ENCODE measurements at places on chromosomes 11 and 22.
A peak's percentile ranks its signal among the peaks of the same experiment; 100 is the strongest.

GRCh38 chr11:59865031-59865430 is 1.3 kb downstream of the TCN1 start:
- H3K36me3 ChIP-seq: peaks cover 2% of the 10 kb centered on the region
- H3K4me1 ChIP-seq: no peaks in the 10 kb centered on the region
- H3K4me3 ChIP-seq: no peak overlapping the region
- DNase-seq: no peak
- H3K27ac ChIP-seq: no peak overlapping the region

DNA sequence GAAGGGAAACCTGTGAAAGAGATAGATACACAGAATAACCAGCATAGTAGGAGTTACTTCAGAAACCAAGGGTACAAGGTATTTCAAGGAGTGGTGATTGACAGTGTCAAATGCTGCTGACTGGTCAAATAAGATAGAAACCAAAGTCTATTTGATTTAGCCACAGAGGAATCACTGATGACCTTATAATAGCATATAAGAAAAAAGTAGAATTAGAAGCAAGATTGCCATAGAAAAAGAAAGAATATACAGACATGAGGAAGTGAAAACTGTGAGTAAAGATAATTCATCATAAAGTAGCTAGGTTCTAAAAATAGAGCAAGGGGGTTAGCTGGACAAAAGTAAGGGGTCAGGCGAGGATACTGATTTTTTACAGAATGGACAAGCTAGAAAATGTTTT is 14.2 kb downstream of the ZBTB44 start:
- H3K4me3 ChIP-seq: no peak overlapping the region
- peak overlapping the region; percentile 2 for H3K27ac ChIP-seq
- peaks cover 10% of the 10 kb centered on the region for H3K36me3 ChIP-seq
- peaks cover 45% of the 10 kb centered on the region for H3K4me1 ChIP-seq
- no peak for DNase-seq

DNA sequence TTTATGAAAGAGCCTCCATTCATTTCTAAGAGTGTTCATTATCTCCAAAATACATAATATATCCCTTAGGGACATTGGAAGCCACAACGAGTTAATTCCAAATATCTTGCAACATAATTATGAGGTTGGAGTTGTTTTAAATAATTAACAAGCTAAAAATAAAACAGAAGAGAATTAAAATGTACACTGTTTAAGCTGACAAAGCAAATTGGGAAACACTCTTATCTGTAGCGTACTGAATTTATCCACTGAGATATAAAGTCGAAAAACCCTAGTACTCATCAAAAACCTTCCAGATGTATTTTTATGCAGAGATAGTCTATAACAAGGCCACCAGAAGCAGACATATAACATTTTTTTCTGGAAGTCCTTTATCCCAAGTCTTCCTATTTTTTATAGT is 6.3 kb upstream of the OR5B2 start:
- no peaks in the 10 kb centered on the region for H3K36me3 ChIP-seq
- H3K27ac ChIP-seq: no peak overlapping the region
- H3K27me3 ChIP-seq: peaks cover 27% of the 10 kb centered on the region
- no peak for DNase-seq

GRCh38 chr11:93498641-93499040 is 44.5 kb downstream of the SMCO4 start:
- no peak for DNase-seq
- H3K36me3 ChIP-seq: peaks cover 3% of the 10 kb centered on the region
- H3K27me3 ChIP-seq: no peaks in the 10 kb centered on the region
- no peaks in the 10 kb centered on the region for H3K4me1 ChIP-seq

DNA sequence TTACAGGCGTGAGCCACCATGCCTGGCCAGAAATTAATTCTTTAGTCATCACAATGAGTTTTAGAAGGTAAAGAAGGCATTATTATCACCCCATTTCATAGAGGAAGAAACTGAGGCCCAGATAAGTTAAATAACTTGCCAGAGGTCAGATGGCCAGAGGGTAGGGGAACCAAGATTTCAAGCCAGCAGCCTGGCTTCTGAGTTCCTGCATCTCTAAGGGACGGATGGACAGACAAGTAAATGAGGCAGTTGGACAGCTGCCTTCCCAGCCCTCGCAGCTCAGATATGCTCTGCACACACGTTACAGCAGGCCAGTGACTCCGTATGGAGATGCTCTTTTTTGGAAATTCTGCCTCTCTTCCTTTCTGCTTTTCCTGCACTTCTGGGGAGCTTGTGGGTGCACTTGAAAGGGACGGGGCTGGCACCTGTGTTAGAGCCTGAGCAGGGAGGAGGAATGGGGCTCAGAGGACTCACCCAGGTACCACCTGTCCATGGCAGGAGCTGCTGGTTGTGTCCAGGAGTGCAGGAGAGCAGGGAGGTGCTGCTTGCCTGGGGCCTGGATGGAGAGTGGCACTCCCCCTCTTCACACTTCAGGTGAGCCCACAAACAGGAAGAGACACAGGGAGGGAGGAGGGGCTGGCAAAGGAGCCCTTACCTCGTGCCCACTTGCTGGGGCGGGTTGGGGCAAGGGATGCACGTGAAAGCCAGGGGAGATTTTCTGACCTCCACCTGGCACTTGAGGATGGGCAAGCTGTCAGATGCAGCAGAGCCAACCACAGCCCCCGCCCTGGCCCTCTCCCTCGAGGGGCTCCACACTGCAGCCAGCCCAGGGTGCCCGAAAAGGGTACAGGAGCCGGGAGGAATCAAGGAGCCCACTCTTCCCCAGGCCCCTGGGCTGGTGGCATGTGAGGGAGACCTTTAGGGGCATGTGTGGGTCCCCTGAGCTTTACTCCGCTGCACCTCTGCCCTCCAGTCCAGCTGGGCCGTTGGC is 3.3 kb upstream of the FXYD2 start:
- H3K4me3 ChIP-seq: peak overlapping the region; percentile 63
- DNase-seq: no peak
- H3K36me3 ChIP-seq: peaks cover 3% of the 10 kb centered on the region

- H3K27ac ChIP-seq: no peak overlapping the region
- peaks cover 53% of the 10 kb centered on the region for H3K27me3 ChIP-seq
Observed at GRCh38 chr22:47787501-47788227, 1025.2 kb downstream of the TBC1D22A start.

- H3K27ac ChIP-seq: no peak overlapping the region
- H3K4me3 ChIP-seq: peak overlapping the region; percentile 82
- peaks cover 13% of the 10 kb centered on the region for H3K27me3 ChIP-seq
- peaks cover 23% of the 10 kb centered on the region for H3K4me1 ChIP-seq
- DNase-seq: no peak
- H3K36me3 ChIP-seq: no peaks in the 10 kb centered on the region
Observed at GRCh38 chr11:102267609-102268008, 49.7 kb upstream of the BIRC3 start.

DNA sequence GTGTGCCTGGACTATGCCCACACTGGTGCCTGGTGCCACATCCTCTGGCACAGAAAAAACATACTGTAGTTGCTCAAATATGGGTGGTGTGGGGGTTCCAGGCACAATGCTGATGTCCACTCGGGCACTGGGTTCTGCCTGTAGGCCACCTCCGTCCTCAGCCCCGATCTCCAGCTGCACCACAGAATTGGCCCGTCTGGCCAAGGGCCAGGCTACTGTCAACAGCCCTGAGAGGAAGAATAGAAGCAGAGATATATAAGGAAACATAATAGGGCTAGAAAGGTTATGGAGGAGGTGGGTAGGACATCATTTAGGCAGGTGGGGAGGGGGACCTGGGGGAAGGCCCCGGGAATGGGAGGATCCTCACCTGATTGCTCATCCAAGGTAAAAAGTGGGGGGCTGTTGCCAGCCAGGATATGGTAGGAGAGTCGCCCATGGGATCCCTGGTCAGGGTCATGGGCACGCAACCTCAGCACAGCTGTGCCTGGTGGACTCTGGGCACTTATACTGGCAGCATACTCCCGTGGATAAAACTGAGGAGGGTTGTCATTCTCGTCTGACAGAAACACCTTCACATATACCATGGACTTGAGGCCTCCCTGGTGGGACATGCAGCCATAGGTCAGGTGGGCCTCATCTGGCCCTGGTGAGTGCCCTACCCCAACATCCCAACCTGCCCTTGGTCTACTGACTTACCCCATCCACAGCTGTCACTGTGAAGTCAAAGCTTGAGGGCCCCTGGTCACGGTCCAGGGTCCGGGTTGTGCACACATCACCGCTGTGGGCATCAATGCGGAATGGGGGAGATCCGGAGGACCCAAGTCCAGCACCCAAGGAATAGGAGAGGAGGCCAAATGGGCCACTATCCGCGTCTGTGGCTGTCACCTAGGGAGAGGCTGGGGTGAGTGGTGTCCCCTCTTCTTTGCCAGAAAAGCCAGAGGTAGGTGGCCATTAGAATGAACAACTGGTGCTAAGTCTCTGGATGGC is 14.5 kb upstream of the TPP1 start:
- H3K4me3 ChIP-seq: no peak overlapping the region
- H3K36me3 ChIP-seq: peaks cover 5% of the 10 kb centered on the region
- no peaks in the 10 kb centered on the region for H3K4me1 ChIP-seq
- no peak overlapping the region for H3K27ac ChIP-seq
- no peaks in the 10 kb centered on the region for H3K27me3 ChIP-seq

DNA sequence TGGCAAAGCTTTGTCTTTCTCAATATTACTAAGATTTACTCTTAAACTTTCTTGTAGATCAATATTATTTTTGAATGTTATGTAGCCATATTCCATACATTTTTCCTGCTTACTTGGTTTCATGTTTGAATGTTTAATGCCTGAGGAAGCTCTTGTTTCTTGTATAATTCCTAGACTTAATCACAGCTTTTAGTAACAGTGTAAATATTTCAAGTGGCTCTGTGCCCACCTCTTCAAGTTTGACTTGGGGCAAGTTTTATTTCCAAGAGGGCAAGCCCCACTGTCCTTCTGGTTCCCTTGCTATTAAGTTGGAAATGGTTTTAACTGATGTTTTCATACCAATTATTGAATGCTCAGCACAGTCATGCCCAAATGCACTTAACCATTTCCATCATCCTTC is 1004.1 kb downstream of the OPCML start:
- H3K36me3 ChIP-seq: no peaks in the 10 kb centered on the region
- no peaks in the 10 kb centered on the region for H3K27me3 ChIP-seq
- no peaks in the 10 kb centered on the region for H3K4me1 ChIP-seq
- no peak for DNase-seq
- no peak overlapping the region for H3K27ac ChIP-seq

DNA sequence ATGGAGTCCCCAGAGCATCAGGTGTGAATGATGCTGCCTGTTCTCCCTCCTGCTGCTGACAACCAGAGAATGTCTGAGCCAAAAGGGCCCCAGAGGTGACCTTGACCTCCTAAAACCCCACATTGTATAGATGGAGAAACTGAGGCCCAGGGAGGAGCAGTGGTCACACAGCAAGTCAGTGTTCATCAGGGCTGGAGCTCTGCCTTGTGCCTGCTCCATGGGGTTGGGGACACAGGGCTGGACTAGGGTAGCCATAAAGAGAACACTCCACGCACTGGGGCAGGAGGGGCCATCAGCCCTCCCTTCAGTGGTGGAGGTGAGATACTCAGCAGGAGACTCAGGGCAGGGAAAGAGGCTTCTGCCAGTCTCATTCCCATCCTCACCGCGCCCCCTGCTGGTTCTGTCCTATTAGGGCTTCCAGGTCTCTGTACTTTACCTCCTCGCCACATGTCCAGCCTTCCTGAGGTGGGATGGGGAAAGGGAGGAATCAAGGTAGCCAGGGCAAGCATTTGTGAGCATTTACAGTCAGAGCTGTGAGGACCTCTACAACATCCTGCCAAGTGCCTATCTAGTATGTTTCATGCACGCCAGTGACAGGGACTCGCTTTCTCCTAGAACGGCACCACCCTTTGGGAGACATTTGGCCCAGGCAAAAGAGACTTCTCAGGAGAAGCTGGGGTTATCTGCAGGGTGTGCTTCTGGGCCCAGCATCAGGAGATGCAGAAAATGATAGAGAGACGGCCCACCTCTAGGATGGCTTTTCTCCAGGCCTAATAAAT is 43.2 kb downstream of the NEU3 start:
- no peaks in the 10 kb centered on the region for H3K27me3 ChIP-seq
- peak; percentile 42 for DNase-seq
- no peaks in the 10 kb centered on the region for H3K36me3 ChIP-seq
- no peak overlapping the region for H3K4me3 ChIP-seq

- H3K4me3 ChIP-seq: no peak overlapping the region
- no peaks in the 10 kb centered on the region for H3K27me3 ChIP-seq
- no peak for DNase-seq
- peak overlapping the region; percentile 14 for H3K27ac ChIP-seq
Observed at GRCh38 chr11:45982656-45983470, 60.4 kb downstream of the LARGE2 start.

GRCh38 chr11:118007040-118007439 is 20.8 kb downstream of the IL10RA start:
- H3K27ac ChIP-seq: peak overlapping the region; percentile 93
- H3K4me1 ChIP-seq: peaks cover 100% of the 10 kb centered on the region
- H3K4me3 ChIP-seq: peak overlapping the region; percentile 66
- peaks cover 15% of the 10 kb centered on the region for H3K36me3 ChIP-seq
- peak; percentile 12 for DNase-seq
- no peaks in the 10 kb centered on the region for H3K27me3 ChIP-seq

DNA sequence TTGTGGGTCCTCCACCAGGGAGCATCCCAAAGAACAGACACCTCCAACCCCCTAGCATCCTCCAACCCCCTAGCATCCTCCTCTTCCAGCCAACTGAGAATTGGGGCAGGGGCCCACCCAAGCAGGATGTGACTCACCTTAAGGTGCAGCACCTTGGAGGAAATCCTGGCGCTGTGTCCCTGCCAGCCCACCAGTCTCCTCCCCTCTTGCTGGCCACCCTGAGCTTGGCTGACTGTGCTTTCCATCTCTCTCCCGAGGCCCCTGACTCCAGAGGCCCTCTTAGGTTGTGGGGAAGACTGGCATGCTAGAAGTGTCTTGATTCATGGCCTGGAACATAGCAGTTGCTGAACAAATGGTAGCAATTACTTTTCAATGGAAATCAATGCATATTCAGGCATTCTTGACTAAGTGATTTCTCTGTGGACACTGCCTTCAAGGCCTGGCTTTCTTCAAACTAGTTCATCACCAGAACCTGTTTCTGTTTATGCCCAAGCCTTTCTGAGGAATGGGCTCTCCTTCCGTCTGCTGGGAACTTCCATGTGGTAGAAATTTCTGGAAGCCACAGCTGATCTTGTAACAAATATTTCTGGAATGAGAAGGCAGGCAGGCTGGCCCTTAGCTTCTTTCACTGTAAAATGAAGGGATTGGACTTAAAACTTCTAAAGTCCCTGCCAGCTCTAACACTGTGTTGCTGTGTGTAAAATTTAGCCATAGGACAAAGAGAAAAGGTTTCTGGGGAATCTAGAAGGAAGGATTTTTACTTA is 60.5 kb downstream of the CEP164 start:
- no peaks in the 10 kb centered on the region for H3K27me3 ChIP-seq
- no peak overlapping the region for H3K27ac ChIP-seq
- H3K4me3 ChIP-seq: no peak overlapping the region
- H3K4me1 ChIP-seq: no peaks in the 10 kb centered on the region
- DNase-seq: no peak

Measured in central memory CD8-positive, alpha-beta T cell (primary cell).